ENCODE measurements at places on chromosomes 16 and 17. TPM values are rescaled to one million over a fixed set of nuclear protein-coding genes. Genes with fewer than 3 reads are reported as not detected.

Gene WFIKKN1
- total RNA-seq: 0.25 TPM

Gene C1QBP
- total RNA-seq: 352 TPM

Gene KRT13
- 0.55 TPM for total RNA-seq

Gene ABCC11
- 0.11 TPM for total RNA-seq

Gene FBXO39
- 0.33 TPM for total RNA-seq
